ENCODE measurements at places on chromosomes 3 and 15.

DNA sequence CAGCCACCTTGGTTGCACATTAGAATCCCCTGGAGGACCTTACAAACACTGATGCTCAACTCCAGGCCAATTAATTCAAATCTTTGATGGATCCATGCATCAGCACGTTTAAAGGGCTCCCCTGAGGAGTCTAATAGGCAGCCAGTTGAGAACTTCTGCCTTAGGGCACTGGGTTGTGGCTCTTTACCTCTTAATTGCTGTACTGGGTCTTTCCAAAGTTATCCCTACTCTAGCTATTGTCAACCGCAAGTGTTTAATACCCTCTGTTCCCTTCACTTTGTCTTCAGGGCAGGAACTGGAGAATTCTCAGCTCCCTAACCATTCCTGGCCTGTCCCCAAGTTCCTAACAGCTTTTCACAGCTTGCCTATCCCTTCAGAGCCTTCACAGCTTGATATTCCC lies 15.0 kb upstream of the FAM174B start:
- no peak for DNase-seq

GRCh38 chr3:22895671-22896070 lies 307.5 kb upstream of the UBE2E2 start:
- DNase-seq = no peak

DNA sequence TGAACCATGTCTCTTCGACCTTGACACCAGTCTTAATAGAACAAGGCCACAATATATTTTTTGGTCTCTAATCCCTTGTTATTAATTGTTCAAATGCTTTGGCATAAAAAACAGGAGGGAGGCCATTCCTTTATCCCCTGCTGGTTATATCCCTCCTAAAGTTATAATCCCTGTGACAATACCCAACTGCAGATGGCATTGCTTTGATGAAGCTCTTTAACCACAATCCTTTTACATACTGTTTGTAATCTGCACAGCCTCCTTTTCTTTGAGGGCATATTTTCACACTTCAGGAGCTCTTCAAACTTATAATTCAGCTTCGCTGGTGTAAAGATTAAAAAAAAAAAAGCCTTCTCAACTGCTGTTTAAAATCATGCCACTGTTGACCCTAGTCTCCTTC lies 919.0 kb downstream of the EPHA3 start:
- no peak for DNase-seq

DNA sequence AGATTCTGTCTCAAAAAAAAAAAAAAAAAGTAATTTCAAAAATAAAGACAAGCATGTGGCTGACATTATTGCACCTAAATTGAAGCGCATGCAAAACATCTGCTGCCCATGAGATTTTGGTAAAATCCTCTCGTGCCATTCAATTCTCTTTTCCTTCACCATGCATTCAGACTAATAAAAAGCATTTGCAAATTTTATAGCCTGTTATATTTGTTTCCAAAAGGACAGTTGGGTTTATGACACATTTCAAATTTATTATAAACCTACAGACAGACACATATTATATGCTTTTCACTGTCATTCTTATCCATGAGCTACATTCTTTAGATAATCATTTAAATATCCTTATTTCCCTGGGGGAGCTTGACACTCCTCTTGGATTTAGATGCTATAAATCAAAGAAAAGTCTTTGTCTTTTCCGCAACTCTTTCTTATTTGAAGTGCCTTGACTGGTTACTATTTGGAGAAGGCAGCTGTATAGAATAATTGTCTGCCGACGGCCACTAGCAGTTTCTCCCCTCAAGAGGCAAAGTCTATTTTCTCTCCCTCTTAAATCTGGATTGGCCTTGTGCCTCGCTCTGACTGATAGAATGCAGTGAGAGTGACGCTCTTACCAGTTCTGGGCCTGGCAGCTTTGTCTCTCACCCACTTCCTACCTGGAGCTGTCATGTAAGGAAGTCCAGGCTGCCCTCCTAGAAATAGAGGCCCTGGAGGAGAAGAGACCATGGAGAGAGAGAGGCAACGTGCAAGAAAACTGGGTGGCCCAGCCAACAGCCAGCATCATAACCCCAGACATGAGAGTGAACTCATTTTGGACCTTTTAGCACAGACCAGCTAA lies 6.8 kb upstream of the LRIG1 start:
- DNase-seq = no peak

DNA sequence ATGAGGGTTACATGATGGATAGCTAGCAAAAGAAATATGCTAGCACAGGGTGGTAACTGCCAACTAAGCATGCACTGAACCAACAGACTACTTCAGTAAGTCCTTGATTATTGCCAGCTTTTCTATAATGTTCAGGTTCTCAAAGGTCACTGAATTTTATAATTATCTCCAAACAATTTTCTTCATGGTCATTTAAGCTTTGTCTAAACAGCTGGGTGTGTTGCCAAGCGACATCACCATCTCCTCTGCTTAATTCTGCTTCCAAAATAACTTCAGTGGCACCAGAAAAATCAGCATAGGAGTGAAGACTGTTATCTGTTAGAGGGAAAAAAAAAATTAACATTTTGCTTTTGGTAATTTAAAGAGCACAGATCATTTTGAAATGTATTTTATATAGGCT lies 54.6 kb upstream of the TOP2B start:
- DNase-seq = no peak

GRCh38 chr15:79657722-79658121 lies 225.6 kb downstream of the MINAR1 start:
- no peak for DNase-seq

GRCh38 chr15:38642689-38643270 lies 78.2 kb upstream of the RASGRP1 start:
- DNase-seq = no peak

DNA sequence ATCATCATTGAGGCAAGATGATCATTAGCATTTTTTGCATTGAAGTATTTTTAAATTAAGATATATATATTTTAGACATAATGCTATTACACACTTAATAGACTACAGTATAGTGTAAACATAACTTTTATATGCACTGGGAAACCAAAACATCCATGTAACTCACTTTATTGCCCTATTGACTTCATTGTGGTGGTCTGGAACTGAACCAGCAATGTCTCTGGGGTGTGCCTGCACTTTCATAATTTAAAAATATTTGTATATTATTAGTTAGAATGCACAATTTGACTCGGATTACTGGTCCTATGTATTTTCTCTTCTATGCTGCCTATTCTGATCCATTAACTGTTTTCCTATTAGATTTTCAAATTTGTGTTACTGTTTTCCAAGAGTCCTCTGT lies 109.1 kb upstream of the SPATA12 start:
- DNase-seq = no peak

GRCh38 chr15:64493641-64494040 lies 33.3 kb downstream of the ZNF609 start:
- no peak for DNase-seq

DNA sequence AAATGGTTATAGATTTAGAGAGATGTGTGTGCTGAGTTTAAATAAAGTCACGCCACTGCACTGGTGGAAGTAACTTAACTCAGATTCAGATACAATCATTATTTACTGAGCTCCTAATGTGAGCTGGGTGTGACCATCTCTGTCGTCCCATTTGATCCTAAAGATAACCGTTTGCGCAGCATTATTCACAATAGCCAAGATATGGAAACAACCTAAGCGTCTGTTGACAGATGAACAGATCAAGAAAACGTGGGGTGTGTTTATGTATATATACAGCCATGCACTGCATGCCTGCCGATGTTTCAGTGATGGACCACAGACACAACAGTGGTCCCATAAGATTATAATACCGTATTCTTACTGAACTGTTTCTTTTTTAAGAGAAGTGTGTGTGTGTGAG lies 71.2 kb downstream of the TAMM41 start:
- DNase-seq = no peak

DNA sequence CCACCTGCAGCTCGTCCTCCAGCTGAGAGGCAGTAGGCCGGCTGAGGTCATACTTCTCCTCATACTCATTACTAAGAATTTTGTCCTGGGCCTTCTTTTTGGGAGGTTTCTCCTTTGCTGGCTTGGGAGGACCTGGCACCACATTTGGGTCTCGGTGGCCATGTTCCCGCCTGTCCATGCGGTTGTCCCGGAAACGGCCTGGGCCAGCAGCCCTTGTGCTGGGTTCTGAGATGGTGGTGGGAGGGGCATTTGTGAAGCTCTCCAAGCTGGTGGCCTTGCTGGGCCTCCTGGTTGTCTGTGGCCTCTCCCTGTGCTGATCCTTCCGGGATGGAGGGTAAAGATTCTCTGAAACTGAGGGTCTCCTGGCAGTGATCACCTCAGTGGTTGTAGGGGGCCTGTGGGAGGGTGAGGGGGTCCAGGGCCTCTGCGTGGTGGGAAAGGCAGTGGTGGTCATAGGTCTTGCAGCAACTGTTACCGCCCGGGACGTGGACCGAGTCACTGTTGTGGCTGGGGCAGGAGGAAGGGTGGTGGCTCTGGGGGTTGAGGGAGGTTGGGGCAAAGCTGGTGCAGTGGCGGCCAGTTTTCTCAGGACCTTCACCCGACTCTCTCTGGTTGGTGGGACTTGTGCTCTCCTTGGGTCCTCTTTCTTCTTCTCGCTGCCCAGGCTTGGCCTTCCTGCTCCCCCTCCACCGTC lies 2.5 kb downstream of the CCDC80 start:
- DNase-seq = no peak

DNA sequence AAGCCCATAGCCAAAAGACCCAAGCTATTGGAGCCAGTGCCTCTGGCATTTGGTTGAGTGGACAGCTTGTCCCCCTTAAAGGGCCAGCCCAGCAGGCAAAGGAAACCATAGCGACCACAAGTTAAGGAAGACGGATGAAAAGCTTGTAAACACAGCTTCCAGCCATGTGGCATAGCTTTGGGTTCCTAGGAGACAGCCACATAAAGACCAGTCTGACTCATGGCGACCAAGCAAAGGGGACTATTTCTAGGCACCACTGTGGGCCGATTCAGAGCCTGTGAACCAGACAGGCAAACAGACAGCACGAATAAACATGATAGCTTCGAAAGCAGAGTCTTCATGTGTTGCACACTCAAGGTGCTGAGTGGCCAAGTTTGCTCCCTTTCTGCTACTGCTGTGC lies 30.5 kb upstream of the SRGAP3 start:
- no peak for DNase-seq

DNA sequence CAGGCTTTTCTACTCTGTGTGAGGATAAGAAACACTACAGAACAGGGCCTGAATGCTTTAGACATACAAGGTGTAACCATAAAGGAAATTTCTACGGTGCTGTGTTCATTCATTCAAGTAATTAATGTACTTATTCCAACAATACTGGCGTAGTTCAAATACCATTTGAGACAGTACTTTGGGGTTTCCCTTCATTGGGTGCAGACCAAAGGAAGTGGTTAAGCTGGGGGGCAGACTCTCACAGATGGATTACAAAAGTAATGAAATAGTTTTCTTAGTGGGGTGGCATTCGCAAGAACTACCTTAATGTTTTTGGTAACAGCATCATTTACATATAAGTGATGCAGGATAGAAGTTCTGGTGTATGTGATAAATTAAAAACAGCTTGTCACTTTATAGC lies 65.9 kb downstream of the BTD start:
- no peak for DNase-seq

DNA sequence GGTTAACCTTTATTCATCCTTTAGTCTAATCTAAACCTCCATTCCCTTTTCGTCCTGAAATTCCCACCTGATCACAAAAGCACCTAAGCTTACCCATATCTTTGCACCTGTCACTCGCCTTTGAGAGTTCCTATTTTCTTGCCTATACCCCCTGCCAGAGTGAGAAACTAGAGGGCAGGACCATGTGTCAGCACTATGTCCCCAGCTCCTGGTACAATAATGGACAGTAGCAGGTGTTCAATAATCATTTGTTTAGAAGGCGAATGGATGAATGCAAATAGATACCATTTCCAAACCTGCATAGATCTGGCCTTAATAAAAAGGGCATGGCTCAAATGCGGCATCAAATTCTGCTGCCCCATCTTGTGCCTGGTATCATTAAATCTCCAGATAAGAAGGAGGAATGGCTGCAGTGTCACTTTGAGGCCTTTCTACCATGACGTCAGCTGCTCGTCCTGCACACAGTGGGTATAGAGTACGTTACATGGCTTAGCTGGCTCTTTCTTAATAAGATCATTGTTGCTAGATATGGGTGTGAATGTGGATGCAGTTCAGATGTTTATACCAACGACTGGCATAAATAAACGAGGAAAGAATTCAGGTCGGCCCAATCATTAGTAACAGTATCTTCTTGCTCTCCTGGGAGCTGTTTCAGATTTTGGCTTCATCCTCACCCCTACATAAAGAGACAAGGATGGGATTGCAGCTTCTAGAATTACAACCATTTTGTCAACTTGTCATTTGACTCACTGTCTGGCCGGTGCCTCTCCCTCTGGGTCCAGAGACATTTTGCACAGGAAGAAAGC lies 148.7 kb downstream of the RORA start:
- no peak for DNase-seq

DNA sequence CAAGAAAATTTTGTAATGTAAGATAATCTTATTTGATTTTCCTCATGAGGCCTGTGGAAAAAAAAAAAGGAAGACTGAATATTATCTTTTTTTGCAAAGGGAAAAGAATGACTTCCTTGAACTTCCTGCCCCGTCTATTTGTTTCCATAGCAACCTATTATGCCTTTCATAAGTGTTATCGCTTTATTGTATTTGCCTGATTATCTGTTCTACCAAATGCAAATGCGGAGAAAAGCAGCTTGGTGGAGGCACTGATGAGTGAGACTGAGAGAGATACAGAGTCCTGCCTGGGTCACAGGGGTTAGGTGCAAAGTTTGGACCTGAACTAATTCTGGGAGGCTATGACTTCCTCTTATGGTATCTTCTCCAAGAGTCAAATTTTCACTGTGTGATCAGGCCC lies 334.0 kb upstream of the KCNMB2 start:
- no peak for DNase-seq

- DNase-seq = no peak
These were observed 229.2 kb upstream of the MME start for GRCh38 chr3:154850921-154851320.

DNA sequence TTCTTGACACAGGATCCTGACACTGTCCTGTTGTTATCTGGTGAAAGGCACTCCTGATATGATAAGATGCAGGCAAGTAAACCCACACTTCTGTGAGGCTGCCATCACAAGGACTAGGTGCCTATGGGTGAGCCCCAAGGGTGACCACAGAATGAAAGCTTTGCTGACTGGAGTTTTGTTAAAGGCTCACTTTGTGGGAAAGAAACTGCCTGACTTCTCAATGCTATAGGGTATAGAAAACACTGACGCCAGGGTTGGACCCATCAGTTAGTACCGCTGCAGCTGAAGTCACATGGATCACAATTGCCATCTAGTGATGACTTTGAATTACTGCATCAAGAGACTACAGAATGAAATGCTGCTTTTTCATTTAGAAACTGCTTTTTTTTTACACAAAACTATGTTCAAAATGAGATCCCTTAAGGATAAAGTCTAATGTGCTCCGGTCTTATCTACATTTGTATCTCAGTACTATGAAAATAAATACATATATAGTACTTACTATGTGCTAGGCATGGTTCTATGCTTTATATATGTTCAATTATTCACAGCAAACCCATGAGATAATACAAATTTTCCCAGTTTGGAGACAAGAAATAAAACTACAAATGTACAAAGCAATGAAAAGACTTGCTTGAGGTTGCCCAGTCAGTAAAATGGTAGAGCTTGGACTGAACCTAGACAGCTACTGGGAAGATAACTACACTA lies 64.2 kb upstream of the CMSS1 start:
- DNase-seq = no peak
